ENCODE measurements at places on chromosomes 12 and 14.
A peak's percentile ranks its signal among the peaks of the same experiment; 100 is the strongest.

GRCh38 chr12:27199638-27200300, 44.3 kb upstream of the STK38L start:
- no peak for DNase-seq

DNA sequence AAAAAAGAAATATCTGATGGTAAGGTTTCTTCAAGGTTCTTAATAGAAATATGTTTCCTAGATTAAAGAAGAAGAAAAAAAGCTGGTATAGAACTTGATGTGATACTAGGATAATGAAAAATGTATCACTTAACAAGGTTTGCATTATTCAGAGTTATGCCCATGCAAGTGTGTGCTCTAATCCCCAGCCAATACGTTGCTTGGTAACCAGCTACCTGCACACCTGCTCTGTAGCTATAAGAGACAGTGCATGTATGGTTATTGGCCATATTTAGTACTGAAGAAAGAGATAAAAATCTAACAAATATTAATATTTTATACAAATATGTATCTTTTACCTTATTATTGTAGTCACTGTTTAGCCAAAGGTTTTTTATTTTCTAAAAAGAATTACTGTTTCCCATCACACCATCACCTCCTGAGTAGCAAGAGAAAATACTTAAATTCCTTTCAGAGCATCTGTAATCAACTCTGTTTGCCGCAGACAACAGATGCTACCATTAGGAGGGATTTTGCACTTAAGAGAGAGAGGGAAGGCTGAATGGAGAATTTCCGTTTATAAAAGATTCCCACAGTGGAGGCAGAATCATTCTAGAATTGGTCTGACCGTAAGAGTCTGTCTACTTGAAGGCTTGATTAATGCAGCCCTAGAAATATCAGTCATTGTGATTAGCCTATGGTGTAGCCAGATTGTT, 115.6 kb downstream of the NEDD1 start:
- no peak for DNase-seq

- DNase-seq: peak; percentile 78
These were observed 19.0 kb downstream of the SSH1 start for GRCh38 chr12:108838194-108839017.

DNA sequence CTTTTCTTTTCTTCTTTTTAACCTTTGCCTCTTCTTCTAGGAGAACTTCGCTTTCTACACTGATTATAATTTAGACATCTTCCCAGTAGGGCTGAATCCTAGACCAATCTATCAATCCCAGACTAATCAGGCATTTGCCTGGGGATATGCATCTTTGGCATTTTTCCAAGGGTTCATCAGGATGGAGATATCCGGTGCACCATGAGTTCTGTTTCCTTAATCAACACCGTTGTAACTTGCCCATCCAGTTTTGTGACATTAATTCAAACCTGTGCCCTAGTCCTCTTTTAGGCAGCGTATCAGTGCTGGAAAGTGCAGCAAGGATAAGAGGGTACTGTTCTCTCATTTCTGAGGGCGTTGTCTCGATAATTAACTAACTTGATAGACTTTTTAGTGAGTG, 617 bp upstream of the MGP start:
- DNase-seq: no peak

GRCh38 chr12:105418821-105419291, 88.4 kb downstream of the C12orf75 start:
- DNase-seq: no peak

DNA sequence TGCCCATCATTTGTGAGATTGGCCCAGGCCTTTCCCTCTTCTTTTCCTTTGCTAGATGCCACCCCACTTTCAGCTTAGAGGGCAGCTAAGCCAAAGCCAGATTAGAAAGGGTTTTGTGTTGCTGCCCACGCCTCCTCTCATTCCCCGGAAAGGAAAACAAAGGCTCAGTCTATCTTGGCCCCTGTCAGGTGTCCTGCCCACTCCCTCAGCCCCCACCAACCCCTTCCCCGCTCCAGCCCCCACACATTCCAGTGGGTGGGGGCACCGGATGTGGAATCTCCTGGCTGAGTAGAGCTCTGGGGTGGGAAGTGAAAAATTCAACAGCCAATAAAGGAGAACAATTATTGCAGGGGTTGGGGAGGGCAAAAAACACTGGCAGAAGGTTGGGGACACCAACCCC, 2.2 kb downstream of the BLOC1S1 start:
- DNase-seq: no peak

DNA sequence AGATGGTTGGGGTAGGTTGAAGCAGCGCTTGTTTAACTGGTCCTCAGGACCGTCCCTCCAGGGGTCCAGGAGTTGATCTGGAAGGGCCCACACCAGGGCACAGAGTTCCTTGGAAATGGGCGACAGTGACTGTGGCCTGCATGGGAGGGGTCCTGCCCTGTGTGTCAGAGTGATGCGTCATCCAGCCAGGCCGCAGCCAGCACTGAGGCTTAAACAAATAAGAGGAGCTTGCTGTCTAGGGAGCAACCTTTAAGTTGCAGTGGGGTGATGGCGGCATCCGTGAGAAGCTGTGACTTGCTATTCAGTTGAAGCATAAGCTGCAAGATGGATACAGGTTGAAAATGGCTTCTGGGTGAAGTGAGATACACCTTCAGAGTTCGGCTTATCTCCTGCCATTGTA, 20.2 kb downstream of the DCAF4 start:
- no peak for DNase-seq

DNA sequence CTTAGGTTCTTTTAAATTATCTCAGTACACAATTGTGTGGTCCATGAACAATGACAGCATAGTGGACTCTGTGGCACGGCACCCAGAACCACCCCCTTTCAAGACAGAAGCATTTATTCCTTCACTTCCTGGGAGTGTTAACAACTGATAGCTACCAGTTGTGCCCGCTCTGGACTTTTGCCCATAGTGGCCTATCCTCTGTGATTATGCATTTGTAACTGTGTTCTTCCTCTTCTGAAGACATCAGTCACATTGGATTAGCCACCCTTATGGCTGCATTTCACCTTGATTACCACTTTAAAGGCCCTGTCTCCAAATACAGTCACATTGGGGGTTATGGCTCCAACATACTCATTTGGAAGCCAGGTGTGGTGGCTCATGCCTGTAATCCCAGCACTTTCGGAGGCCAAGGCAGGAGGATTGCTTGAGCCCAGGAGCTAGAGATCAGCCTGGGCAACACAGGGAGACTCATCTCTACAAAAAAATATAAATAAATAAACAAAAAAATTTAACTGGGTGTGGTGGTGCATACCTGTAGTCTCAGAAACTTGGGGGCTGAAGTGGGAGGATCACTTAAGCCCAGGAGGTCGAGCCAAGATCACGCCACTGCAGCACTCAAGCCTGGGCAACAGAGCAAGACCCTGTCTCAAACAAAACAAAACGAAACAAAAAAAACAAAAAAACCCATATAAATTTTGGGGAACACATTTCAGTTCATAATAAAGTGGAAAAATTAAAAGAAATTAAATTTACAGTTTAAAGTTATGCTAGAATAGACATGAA, 27.6 kb upstream of the PHC1 start:
- no peak for DNase-seq

GRCh38 chr12:52585946-52586345, 12.3 kb upstream of the KRT74 start:
- DNase-seq: no peak

- no peak for DNase-seq
These were observed 46.9 kb upstream of the FLRT2 start for GRCh38 chr14:85483037-85483436.

DNA sequence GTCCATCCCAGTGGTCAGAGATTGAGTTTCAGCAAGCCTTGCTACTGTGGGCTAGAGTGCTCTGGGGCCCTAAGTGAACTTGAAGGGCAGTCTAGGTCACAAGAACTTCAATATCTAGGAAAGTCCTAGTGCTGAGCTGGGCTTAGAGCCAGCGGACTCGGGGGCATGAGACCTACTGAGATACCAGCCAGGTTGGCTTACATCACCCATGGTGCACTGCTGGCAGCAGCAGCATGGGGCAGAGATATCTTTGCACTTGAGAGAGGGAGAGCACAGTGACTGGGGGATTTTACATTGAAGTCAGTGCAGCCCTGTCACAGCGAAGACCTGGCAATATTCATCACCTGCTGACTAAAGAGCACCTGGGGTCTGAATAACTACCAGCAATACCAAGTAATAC, 158.3 kb upstream of the PRKD1 start:
- no peak for DNase-seq

GRCh38 chr12:89775063-89775985, 66.7 kb upstream of the ATP2B1 start:
- DNase-seq: no peak

GRCh38 chr12:127290251-127290650, 976.7 kb upstream of the TMEM132C start:
- DNase-seq: no peak

- peak; percentile 71 for DNase-seq
These were observed 42.0 kb downstream of the TRAF3 start for GRCh38 chr14:102819176-102819628.

DNA sequence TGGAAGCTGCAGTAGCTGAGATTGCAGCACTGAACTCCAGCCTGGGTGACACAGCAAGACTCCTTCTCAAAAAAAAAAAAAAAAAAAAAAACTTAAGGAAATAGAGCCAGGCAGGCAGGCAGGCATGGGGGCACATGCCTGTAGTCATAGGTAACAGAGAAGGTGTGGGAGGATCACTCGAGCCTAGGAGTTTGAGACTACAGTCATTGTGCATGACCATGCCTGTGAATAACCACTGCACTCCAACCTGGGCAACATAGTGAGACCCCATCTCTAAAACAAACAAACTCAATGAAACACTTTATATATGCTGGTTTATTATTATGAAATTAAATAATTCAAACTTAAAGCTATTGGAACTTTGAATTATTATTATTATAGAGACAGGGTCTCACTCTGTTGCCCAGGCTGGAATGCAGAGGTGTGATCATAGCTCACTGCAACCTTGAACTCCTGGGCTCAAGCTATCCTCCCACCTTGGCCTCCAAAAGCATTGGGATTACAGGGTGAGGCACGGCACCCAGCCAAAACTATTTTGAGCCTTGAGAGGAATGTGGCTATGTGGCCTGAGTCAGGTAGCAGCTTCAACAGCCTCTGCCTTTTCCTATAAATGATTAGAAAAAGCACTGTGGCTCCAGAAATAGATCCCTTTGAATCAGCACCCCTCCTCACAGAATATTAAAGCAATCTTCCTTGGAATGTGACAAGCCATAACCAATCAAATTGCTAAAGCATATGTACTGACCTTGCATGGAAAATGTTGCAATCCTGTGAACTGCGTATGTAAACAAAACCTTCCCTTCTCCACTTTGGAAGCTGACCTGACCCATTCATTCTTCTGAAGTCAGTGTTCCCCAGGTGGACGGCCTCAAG, 34.7 kb upstream of the YY1 start:
- DNase-seq: no peak

DNA sequence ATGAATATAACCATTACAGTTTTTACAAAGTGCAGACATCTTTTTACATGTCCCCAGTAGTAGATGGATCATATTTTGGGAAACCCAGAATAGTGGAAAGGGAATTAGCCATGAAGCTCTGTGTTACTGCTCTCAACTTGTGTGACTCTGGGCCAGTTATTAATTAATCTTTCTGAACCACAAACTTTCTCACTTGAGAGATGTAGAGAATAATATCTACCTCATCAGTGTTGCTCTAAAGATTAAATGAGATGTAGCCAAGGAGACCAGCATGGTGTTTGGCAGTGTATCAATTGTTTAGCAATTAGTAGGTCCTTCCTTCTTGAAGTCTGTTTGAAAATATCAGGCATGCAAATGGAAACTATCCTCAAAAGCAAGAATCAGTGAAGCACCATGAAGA, 169.2 kb downstream of the TMTC2 start:
- DNase-seq: no peak

- no peak for DNase-seq
These were observed 78.3 kb upstream of the BDKRB2 start for GRCh38 chr14:96126339-96126782.

DNA sequence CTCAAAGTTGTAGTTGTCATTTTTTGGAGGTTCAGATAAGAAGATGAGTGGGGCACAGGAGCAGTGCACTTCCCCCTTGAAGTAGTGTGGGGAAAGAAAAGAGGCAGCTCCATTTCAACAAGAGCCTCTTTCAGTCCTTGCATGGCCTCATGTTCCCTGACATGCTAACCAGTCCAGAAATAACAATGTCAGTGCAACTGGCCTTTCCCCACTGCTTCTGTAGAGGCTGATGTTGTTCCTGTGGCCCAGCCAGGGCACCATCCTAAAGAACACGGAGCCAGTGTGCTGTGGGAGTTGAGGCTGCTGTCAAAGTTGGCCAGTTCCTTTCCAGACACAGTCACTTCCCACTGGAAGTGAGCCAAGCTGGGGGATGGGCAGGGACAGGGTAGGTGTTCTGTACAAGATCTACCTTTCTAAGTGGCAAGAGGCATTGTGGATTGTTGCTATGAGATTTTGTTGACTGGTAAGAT, 77.7 kb upstream of the SLC38A2 start:
- no peak for DNase-seq

DNA sequence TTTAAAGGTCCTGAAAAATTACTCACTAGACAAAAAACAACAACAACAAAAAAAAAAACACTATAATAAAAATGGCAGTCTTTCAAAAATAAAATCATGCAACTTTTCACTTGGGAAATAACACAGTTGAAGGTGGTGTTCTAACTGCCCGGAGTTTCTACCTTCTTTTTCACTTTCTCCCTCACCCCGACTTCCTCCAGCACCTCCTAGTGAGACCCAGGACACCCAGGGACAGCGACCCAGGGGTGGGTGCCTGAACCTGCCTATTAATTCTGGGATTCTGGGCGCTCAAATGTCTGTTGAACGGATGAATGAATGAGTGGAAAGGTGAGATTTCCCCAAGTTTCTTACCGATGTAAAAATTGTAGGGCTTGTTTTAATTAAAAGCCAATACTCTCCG, 2.0 kb upstream of the FZD10 start:
- DNase-seq: no peak

DNA sequence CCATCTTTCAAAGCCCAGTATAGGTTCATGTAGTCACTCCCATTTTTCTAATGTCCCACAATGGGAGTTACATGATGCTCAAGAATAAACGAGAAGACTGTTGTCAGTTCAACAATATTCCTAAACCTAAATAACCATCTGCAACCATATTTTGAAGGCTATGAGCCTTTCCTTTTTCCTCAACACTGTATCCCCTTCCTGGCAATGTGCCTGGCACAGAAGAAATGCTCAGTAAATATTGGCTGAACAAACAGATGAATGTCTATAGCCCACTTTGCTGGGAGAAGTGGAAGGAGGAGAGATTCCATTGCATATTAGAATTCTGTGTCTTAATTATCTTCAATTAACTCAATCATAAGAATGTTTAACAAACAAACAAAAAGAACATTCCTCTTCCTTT, 6.1 kb downstream of the ARMH4 start:
- no peak for DNase-seq

GRCh38 chr12:44488180-44488579, 387.9 kb downstream of the NELL2 start:
- DNase-seq: no peak

- no peak for DNase-seq
These were observed 97.9 kb downstream of the ARMH4 start for GRCh38 chr14:58054100-58054499.
